Naive B cell (primary cell): ENCODE measurements at places on chromosomes 7 and 10.

DNA sequence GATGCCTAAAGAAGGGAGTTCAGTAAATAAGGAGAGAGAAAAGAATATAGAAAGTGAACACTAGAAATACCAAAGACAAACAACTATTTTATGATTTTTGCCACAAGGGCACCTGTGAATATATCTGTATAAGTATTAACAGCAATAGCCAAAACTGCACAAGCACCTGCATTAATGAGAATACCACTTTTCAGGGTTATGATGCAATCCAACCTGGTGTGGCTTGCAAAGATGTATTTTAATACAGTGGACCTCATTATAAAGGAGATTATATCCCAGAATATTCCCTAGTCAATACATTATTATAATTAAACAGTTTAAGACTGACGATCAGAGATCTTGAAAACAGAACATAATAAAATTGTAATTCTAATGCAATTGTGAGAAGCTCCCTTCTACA lies 4.0 kb downstream of the BRAF start:
- no peak for DNase-seq

GRCh38 chr10:123833170-123833850 lies 58.3 kb downstream of the CPXM2 start:
- DNase-seq: no peak

DNA sequence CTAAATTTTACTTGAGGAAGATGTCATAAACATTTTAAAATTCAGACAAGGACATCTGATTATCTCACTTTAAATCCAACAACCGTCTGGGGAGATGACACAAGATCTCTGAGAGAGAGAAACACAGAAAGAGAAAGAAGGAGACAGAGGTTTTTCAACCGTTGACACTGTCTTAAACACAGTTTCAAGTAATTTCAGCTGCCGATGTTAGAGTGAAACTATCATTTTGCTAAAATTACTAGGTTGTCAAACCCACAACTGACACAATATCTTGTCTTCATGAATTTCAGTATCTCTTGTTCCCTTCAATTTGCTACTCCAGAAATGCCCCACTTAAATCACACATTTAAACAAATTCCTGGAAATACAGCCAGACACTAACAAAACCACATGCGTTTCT lies 174.8 kb downstream of the RAPGEF5 start:
- DNase-seq: no peak

DNA sequence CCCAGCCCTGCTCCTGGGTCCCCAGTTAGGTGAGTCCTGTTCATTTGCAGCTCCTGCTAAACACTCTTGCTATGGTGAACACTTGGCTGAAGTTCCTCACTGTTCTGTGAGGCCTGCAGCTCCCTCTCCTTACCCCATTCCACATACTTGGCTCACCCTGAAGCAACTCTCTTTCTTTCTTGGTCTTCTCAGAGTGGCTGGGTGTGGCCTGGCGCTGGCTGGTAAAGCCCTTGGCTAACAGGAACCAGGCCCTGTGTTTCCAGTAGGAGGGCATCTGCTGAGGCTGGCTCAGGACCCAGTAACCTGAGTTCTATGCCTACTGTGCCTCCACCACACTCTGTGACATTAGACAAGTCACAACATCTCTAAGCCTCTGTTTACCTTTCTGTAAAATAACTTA lies 53.1 kb upstream of the COL13A1 start:
- no peak for DNase-seq

- DNase-seq: no peak
Measured at GRCh38 chr7:100867776-100868485, 744 bp downstream of the TRIP6 start.

GRCh38 chr7:82012453-82012852 lies 242.6 kb upstream of the HGF start:
- no peak for DNase-seq

GRCh38 chr10:66783316-66783715 lies 142.5 kb upstream of the LRRTM3 start:
- no peak for DNase-seq

DNA sequence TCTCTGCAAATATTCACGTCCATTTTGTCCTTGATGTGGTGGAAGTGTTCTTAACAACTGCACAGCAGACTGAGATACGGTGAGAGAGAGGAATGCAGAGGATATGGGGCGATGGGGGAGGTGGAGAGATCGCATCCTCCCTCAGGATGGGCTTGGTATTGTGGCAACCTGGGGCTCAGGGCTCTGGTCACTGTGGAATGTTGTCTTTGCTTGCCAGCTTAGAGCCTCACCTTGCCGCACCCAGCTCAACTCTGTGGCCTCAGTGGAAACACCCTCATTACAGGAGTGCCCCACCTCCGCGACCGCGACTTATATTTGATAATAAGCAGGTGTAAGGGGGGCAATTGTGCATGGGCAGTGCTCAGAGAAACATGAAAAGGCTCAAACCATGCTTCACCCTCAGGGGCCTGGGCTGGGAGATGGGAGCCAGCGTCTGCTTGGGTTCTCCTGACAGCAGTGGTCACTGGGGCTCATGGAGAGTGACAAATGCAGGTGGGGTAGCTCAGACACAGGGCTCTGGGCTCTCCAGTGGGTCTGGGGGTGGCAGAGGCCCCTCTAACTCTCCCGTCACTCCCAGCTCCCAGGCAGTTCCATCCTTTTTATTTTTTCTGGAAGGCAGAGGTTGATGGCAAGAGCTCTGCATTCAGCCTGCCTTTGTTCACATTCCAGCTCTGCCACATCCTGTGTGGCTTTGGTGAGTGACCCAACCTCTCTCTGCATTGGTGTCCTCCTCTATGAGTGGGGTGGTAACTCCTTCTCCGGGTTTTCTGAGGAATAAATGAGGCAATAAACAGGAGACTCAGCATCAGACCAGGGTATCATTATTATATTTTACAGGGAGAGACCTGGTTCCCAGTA lies 43.1 kb upstream of the EMX2 start:
- no peak for DNase-seq

- DNase-seq: no peak
Measured at GRCh38 chr7:143346018-143346417, 16.5 kb downstream of the FAM131B start.
